Activated CD8-positive, alpha-beta memory T cell treated with anti-CD3 and anti-CD28 coated beads for 1 hour (primary cell): ENCODE measurements at places on chromosomes 3 and 15.

GRCh38 chr3:187916072-187916471, 170.8 kb upstream of the BCL6 start:
- DNase-seq, result no peak

- no peak for DNase-seq
Measured at GRCh38 chr3:18712713-18713576, 287.8 kb upstream of the SATB1 start.

DNA sequence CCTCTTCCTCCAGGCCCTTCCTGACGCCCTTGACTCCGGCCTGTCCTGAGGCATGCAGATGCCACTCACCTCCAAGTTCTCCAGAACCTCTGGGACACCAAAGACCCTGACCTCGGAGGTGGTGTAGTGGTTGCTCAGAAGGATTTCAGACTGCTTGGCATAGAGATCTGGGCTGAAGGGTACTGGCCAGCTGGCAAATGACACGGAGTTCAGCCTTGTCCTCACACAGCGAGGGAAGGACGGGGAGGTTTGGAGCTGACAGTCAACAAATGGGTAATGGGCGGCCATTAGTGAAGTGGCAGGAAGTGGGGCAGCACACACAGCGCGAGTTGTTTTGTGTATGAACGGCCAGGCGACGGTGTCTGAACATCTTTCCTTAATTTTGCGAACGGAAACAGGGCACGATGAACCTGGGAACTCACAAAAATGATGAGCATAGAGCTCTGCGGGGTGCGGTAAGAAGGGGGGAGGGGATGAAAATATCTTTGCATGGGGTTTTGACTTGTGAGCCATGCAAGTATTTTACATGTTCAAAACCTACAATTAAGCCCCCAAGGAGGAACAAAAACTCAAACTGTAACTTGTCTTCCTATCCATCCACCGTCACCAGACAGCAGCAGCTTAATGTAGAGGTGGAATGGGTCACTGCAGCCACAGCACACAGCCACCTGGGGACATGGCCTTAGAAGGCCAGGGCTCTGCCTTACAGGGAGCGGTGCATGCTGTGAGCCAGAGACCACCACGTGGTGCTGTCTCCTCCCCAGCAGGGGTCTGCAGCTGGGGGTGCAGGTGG, 43.6 kb upstream of the RPL32 start:
- no peak for DNase-seq

GRCh38 chr3:195135917-195136316, 135.0 kb downstream of the XXYLT1 start:
- no peak for DNase-seq

- no peak for DNase-seq
Measured at GRCh38 chr15:84795186-84795585, 22.0 kb upstream of the ALPK3 start.
